ENCODE measurements at places on chromosomes 7 and 10.

DNA sequence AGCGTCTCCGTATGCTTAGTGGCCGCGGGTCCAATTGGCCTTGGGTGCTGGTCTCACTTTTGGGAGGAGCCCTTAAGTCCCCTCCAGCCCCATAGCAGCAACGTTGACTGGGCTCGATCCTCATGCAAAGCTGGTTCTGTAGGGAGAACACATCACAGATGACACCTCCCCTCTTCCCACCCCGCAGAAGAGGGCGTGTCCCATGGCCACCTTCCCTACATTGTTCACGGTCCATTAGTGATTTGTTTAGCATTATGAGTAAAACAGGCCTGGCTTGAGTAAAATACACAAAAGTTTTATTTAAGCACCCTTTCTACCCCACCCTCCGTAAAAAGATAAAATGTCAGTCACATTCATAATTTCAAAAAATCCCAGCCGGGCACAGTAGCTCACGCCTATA lies 89.1 kb upstream of the SH2B2 start:
- no peak overlapping the region for H3K27ac ChIP-seq
- H3K27me3 ChIP-seq, result no peaks in the 10 kb centered on the region
- no peaks in the 10 kb centered on the region for H3K36me3 ChIP-seq
- no peak overlapping the region for H3K4me3 ChIP-seq
- no peaks in the 10 kb centered on the region for H3K4me1 ChIP-seq
- DNase-seq, result no peak

GRCh38 chr7:136495081-136495480 lies 373.4 kb upstream of the CHRM2 start:
- no peak overlapping the region for H3K27ac ChIP-seq
- no peaks in the 10 kb centered on the region for H3K36me3 ChIP-seq
- no peaks in the 10 kb centered on the region for H3K4me1 ChIP-seq
- DNase-seq, result no peak

- H3K27me3 ChIP-seq, result no peaks in the 10 kb centered on the region
- H3K4me1 ChIP-seq, result no peaks in the 10 kb centered on the region
- H3K36me3 ChIP-seq, result no peaks in the 10 kb centered on the region
- no peak for DNase-seq
- H3K27ac ChIP-seq, result no peak overlapping the region
Measured at GRCh38 chr7:137269240-137269639, 74.3 kb downstream of the PTN start.

- no peak overlapping the region for H3K4me3 ChIP-seq
- no peaks in the 10 kb centered on the region for H3K36me3 ChIP-seq
- DNase-seq, result no peak
- no peak overlapping the region for H3K27ac ChIP-seq
Measured at GRCh38 chr7:27192546-27193334, 7.2 kb downstream of the HOXA13 start.

DNA sequence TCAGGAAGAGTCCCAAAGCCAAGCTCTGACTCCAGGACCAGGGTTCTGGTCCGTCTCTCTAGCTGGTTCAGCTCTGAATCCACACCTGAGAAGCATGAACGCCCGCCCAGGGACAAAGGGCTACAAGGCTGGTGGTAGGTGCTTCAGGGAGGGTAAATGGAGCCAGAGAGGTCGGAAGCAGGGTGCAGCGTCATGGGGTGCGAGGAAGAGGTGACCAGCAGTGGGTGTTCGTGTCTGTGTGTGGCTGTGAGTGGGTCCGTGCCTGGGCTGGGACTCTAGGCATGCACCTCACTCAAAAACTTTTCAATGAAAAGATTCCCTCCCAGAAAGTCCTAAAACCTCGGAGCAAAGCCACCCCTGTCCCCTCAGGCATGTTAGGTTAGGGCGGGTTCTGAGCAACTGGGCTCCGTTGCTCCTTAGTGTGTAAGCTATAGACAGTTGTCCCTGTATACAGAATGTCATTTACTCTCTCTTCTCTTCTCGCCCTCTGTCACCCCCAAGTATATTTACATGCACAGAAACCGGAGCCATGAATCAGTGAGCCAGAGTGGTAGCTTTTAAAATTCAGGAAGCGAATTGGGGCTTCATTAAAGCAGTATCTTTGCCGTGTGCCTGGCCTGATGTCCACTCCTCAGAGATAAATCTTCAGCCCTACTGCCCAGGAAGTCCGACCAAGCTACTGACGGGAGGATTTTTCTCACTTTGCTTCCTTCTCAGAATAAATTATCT lies 12.3 kb upstream of the GATA3 start:
- DNase-seq, result no peak
- H3K27ac ChIP-seq, result no peak overlapping the region
- no peaks in the 10 kb centered on the region for H3K4me1 ChIP-seq

DNA sequence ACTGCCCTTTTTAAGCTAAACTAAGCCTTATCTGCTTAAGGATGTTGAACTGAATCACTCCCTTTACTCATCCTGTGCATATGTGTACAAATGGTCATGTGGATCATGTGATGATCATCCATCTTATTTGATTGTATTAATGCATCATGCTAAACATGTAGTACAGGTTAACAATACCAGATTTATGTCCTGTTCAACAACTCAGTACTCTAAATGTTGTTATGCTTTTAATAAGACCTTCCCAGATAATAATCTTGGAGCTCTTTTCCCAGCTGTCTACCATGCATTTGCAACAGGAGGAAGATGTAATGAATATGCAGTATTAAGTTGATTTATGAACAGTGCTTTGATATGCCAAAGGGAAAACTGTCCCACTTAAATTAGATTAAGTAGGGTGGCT lies 318.0 kb downstream of the BICC1 start:
- no peak overlapping the region for H3K27ac ChIP-seq
- no peak overlapping the region for H3K4me3 ChIP-seq
- H3K27me3 ChIP-seq, result no peaks in the 10 kb centered on the region
- no peaks in the 10 kb centered on the region for H3K36me3 ChIP-seq

- no peak for DNase-seq
- peaks cover 63% of the 10 kb centered on the region for H3K4me1 ChIP-seq
- no peaks in the 10 kb centered on the region for H3K36me3 ChIP-seq
- no peaks in the 10 kb centered on the region for H3K27me3 ChIP-seq
Measured at GRCh38 chr10:17022896-17023295, 106.7 kb downstream of the CUBN start.
